Activated CD4-positive, alpha-beta T cell treated with anti-CD3 and anti-CD28 coated beads, Interleukin-10, Interleukin-2, amounts not matched to agents 100 ng/mL and 50 ng/mL, durations not matched to agents 16 hours and 8 hours (primary cell): ENCODE measurements at places on chromosomes 1 and 21.

DNA sequence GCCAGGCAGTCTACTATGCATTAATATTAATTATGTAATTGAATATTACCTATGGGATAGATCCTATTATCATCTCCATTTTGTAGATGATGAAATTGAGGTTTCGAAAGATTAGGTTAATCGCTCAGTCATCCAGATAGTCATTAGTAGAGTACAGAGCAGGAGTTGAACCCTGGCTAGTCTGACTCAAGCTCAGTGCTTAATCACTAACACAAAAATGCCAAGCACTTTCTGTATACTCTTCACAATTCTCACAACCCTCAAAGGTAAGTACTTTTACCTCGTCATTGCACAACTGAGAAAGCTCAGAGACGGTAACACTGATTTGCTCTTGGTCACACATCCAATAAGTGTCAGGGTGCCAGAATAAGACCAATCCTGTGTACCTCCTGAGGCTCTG lies 280.2 kb upstream of the PLXNA2 start:
- DNase-seq = no peak

GRCh38 chr1:25245809-25246599 lies 1.2 kb downstream of the RSRP1 start:
- peak; percentile 36 for DNase-seq

- DNase-seq = no peak
Observed at GRCh38 chr1:33473900-33474299, 1.5 kb downstream of the ZSCAN20 start.

DNA sequence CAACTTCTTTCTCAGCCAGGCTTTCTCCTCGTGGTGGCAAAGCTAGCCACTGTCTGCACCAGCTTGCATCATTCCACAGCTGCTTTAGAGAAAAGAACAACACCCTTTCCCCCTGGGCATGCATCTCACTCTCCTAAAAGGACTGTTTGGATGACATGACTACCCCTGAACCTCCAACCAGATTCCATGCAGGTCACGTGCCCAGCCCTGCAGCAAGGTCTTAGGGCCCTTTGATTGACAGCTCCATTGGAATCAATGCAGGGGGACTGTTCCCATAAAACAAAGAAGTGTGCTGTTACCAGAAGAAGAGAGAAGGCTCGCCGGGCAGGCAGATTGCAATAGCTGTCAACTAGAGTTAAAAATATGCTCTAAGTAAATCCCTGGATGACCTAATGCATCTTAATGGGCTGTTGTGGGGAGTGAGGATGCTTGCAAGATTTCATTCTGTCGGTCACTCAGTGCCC lies 24.4 kb downstream of the KCNA2 start:
- no peak for DNase-seq

DNA sequence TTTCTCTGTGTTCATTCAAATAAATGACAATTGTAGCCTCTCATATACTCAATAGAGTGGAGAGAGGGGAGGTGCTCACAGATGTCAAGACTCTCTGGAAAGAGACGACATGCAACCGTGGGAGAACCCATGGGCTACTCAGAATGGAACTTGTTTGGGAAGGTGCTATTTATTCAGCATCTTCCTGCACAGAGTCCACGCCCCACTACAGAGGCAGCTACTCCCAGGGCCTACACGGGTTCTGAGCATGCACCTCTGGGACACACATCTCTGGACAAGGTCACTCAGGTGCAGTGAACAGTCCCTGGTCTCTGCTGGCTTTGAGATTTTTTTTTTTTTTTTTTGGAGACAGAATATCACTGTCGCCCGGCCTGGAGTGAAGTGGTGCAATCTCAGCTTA lies 64.1 kb downstream of the NID1 start:
- peak; percentile 23 for DNase-seq

DNA sequence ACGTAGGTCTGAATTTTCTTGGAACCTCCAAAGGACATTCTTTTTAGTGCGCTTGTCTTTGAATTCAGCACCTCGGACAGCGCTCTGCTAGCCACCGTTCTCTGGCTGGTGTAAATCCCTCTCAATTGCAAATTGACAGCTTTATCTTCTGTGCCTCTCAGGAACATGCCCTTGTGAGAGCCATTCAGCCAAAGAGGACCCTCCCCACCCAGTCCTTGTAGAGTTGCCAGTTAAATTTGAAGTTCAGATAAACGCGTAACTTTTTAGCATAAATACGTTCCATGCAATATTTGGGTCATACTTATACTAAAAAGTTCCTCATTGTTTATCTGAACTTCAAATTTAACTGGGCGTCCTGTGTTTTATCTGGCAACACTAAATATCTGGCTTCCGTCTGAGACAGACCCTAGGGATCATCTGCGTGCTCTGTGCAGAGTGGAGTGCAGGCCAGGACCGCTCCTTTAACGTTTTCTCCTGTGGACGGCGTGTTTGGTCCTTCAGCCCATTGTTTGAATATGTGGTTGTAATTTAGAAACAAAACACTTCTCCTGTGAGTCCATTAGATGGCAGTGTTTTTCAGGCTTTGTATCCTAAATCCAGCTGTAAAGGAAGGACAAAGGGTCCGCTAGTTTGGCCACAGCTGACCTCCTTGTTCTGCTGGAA lies 7.0 kb downstream of the KCNAB2 start:
- peak; percentile 31 for DNase-seq

- no peak for DNase-seq
Observed at GRCh38 chr1:206521127-206521526, 13.8 kb downstream of the RASSF5 start.

DNA sequence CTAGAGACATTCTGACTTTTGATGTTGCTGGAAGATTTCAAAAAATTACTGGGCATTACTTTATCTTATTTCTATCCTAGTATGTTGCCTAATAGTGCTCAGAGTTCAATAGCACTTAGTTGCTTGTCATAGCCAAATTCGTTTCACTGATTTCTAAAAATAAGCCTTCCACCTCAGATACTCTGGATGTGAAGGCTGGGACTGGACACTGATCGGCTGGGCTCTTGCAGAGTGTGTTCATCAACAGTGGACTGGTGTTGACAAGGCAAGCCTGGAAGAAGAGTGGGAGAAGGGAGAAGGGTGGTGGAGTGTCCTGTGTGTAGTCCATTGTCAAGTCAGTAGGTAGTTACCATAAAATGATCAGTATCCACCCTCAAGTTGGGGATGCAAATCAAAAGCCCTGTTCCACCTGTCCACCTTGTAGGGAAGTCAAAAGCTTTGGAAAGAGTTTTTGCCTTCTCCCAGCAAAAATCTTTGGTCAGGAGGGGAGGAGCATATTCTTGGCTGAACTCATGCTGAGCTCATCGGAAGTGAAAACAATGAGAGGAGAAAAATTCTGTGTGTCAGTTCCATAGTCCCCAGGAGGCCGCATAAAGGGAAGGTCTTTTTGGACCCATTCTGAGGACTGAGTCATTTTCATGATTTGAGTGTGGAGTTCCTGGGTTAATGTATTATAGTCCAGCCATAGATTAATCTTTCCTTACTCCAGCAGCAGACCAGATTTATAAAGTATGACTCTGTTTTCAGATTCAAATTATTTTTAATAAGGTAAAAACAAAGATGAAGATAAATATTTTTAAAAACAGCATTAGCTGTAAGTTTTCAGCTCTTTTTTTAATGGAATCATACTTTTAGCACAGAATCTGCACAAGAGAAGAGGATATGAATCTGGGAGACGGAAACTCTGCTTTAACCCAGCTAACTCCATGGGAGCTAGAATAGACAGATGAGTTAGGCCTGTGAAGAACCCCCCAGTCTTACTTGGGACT lies 99.5 kb upstream of the BMP8A start:
- peak; percentile 58 for DNase-seq

- DNase-seq = no peak
Observed at GRCh38 chr1:29716306-29716705, 480.0 kb downstream of the PTPRU start.

DNA sequence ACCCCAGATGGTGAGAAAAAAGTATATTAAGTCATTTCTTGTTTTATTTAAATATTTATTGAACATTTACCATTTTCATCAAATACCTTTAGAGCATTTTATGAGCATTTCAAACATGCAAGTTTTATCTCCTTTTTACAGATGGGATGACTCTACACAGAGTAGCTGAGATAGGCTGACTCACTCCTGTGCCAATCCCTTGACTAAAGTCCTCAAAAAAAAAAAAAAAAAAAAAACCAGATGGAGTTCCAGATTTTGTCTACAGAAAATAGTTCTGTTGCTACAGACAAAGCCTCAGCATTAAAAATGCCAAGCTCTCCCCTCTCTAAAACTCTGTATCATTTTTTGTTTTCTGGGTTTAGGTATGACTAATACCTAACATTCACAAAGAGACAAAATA lies 303.0 kb upstream of the PLD5 start:
- DNase-seq = no peak
